Left cardiac atrium (tissue), 4 donors: ENCODE measurements at places on chromosomes 5 and 9. TPM values are rescaled to one million over a fixed set of nuclear protein-coding genes. Genes with fewer than 3 reads are reported as not detected.

DNA sequence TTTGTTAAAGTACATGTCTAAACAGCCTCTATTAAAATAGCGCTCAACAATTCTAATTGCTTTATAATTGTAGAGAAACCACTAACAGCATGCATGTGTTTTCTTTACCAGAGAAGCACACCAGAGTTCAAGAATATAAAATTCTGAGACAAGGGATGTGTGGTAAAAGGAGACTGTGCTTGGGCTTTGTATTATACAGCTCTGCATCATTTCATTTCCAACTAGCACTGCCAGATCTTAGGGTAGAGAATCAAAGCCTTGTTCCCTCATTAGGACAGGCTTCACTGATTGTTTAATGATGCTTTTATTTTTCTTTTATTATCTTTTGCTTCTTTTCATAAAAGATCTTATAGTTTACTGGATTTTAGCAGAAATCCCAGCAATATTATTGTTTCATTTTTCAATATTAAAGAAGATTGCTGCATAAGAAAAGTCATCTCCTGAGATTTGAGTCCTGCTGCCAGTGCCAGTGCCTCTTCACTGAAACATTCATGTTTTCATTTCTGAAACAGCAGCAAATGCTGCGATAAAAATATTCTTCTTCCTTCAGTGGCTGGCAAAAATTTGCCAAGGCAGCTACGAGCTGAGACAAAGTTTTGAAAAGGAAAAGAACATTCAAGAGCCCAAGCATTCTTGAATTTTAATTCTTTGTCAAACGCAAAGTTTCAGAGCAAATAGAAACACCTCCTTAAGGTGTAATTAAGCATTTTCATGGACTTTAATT lies 491.0 kb upstream of the PIK3R1 start:
- DNase-seq = no peak

- no peak for DNase-seq
Measured at GRCh38 chr9:117363006-117363405, 51.9 kb downstream of the ASTN2 start.

DNA sequence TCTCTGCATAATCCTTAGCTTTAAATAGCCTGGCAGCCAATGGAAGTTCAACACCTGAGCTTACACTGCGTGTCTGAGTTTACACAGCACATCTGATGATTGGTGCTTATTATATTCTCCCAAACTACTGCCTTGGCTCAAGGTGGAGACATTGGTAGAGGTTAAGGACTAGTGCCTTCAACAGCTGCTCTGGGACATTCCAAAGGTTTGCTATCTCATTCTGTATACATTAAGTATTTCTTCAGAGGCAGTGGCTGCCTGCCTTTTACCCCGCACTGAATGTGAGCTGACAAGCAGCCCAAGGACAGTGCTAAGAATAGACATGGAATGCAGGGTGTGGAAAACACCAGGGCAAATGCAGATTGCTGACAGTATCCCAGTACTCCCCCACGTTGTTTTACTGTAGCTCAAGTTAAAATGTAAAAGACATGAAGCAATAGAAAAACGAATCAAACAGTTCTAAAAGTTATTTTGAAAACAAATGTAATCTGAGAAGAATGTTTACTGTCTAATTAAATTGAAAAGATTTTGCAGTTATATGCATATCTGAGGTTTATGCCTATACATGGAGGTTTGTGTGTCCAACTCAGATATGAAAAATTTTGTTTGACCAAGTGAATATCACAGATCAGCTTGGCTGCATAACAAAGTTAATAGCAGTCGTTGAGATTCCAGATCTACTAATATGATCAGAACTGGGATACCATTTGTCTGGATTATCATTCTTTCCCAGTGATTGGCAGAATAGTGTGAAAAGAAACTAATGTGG lies 1.8 kb downstream of the HSPB3 start:
- DNase-seq = no peak

The GCNT1 gene
- total RNA-seq = 4.3 TPM

The LHX6 gene
- 11.3 TPM for total RNA-seq

DNA sequence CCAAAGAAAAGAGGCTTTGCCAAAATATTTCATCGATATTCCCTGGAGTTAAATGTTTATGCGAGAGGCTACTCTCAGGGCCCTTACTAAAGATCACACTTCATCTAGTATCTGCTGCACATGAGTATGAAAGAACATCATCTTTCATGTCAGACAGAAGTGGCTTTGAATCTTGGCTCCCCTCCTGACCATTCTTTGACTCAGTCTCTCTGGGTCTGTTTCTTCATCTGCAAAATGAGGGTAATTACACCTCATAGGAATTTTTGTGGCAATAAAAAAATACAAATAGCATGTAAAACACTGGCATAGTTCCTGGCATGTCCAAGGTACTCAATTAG lies 58.1 kb downstream of the SLIT3 start:
- DNase-seq = no peak

DNA sequence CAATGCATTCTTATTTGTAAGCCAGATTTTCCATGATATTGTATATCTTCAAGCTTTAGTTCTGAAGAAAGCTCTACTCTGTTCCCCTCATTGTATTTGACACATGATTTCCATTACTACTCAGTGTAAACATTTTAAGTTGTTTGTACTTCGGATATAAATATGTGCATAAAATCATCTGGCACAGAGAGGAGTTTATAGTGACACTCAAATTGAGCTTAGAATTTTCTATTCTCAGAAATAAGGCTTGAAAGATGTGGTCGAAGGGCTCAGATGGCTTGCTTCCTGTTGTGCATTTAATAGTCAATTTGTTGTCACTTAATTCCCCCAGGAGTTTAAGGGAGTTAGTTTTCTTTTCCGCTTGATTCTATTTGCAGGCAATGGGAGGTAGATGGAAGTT lies 88.8 kb downstream of the PPIC start:
- no peak for DNase-seq

DNA sequence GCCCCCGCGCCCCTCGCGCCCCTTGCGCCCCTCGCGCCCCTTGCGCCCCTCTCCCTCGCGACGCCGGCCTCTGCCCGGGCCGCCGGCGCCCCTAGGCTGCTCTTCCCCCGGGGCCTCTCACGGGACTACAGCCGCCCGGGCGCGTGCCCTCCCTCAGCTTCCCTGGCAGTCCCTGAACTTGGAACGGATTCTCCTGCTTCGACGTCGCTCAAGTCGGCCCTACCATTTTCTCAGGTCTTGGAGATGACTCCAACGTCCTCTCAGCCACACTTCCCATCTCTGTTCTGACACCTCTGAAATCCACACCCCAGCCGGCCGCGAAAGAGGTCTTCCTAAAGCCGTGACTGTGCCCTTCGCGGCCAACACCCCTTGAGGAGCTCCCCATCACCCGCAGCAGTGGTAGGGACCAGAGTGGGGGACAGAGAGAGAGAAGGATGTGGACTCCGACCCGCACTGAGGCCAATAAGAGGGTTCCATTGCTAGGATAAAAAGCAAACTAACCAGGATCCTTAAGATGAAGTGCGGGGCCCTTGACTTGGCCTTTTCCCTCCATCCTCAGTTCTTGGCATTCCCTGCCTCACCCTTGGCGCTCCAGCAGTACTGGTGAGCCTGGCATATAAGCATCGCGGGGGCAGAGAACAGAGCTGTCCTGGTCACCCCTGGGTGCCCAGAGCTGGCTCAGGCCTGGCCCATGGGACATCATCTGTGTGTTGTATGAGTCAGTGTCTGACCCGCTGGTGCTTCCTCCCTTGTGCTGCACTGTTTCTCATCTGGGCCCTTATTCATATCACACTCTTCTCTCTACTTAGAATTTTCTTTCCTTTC lies 38.6 kb upstream of the GARNL3 start:
- DNase-seq = peak; percentile 38

The ESM1 gene
- total RNA-seq = not detected

DNA sequence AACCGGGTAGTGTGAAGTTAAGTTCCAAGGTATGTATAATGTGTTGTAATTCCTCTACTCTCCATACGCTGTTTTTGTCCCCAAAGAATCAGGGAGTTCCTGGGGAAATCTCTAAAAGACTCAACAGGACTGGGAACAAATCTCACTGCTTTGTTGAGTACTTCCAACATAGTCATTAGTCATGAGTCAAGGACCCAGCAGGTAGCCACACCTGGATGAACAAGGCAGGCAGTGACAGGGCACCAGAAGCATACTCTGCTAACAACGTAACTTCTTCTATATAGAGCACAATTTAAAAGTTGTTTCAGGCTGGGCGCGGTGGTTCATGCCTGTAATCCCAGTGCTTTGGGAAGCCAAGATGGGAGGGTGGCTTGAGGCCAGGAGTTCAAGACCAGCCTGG lies 126.8 kb downstream of the SLC1A3 start:
- no peak for DNase-seq

DNA sequence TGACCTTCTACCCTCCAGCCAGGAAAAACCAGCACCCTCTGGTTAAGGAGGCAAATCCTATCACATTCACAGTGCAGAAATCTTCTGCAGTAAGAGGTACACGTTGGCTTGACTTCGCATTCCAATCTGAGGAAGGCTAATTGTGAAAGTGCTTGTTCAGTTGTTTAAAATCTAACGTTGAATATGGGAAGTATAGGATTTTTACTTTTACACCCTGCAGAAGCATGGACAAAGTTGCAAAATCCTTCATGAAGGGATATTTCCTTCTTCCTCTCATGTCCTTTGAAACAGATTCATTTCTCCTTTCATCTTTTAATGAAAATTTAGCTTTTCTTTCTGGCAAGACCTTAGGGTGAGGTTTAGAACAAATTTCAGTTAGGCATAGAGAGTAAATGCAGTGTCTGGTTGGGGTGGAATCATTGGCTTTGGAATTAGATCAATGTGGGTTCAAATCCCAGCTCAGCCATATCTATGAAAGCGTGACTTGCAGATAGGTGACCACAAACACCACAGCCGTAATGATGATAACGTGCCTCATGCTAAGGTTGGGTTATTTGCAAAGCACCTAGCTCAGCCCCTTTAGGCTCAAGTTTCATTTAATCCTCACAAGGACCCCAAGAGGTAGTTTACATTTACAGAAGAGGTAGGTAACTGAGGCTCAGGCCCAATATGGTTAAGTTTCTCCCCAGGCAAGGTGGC lies 42.2 kb upstream of the C5orf58 start:
- no peak for DNase-seq

- DNase-seq = no peak
Measured at GRCh38 chr9:116223926-116224325, 70.3 kb downstream of the PAPPA start.

DNA sequence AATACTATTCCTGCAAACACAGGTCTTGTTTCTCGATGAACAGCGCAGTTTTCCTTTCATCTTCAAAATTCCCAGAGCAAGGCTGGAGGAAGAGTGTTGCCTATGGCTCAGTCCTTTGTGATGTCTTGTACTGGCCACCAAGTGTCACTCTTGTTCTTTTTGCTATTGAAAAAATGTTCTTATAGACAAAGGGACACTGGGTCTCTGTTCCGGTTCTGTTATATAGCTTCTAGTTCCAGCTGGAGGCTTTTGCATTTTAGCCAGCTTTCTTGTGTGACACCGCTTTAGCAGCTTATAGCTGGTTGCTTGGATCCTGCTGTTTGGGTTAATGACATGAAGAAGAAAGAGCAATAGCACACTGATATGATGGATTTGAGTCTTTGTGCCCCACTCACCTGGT lies 343.7 kb upstream of the KCNN2 start:
- no peak for DNase-seq

The ZNF366 gene
- total RNA-seq = 7.0 TPM

DNA sequence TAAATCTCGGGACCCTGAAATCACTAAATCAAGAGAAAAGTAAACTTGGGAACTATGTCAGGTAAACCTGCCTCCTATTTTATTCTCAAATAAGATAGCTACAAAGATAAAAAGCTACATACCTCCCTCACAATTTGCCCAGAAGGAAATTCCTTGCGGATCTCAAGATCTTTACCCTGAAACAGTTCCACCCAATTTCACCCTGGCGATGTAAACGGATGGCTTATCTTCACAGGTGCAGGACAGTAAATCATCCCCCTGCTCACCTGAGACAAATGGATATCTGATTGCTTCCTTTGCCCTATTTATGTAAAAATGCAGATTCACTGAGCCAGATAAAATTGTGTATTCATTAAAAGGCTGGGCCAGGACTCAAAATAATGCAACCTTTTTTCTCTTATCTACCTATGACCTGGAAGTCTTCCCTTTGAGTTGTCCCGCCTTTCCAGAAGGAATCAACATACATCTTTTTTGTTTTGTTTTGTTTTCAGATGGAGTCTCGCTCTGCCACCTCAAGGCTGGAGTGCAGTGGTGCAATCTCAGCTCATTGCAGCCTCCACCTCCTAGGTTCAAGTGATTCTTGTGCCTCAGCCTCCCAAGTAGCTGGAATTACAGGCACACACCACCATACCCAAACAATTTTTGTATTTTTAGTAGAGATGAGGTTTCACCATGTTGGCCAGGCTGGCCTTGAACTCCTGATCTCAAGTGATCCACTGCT lies 13.8 kb downstream of the TMEM267 start:
- DNase-seq = no peak

- DNase-seq = no peak
Measured at GRCh38 chr5:34712565-34712964, 56.4 kb downstream of the RAI14 start.

The PLPP7 gene
- total RNA-seq = 82.7 TPM

DNA sequence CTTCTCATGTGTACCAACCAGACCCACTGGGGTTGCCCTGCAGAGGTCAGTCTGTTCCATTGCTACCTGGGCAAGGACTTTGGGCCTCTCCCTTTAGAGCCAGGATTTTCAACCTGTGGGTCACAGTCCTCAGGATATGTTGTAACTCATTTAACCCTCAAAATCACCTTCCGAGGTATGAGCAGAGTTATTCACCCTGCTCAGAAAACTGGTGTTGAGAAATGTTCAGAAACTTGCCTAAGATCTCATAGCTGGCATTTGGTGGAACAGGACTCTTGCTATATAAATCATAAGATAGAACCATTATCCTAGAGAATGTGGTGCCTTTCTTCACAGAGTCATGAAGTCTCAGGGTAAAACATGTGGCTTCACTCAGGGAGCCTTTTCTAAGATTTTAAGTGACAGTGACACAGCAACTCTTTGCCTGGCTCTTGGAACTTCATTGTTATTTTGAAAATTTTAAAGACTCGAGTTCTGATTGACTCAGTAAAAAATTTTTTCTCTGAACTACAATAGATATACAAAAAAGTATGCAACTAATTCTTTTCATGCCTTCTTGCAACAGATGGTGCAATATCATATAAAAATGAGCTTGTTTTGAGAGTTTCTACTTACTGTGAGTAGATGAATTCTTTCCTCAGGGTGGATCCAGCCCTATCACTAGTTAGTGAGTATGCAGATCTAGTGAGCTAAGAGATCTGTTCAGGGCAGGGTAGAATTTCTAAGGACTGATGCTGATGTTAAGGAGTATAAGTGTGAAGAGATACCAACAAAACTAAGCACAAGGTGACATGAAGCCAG lies 29.5 kb downstream of the CAST start:
- DNase-seq = no peak

The ENTR1 gene
- total RNA-seq = 18.1 TPM

The OR1N1 gene
- total RNA-seq = not detected

- no peak for DNase-seq
Measured at GRCh38 chr9:121048618-121049017, 1.5 kb downstream of the C5 start.

GRCh38 chr5:95761771-95762651 lies 30.9 kb downstream of the RHOBTB3 start:
- no peak for DNase-seq

The ECSCR gene
- total RNA-seq = 49.8 TPM
